D341Med (cell line): ENCODE measurements at places on chromosomes 6 and 20.
A peak's percentile ranks its signal among the peaks of the same experiment; 100 is the strongest.

DNA sequence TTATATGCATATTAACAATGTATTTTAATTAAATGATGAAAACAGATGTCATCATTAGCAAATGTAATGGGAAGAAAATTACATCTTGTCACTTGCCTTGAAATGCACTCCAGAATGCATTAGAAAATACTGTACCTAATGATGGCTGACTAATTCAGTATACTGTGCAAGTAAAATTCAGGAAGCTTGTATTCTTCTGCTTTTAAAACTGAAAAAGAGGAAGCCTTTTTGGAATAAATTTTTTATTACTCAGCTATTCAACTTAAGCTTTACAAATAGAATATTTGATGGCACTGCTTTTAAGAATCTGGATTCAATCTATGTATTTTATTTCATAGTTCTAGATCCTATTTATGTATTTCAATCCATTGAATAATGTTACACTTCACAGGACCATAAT lies 195.5 kb downstream of the RIMS1 start:
- no peak for DNase-seq

GRCh38 chr6:87289571-87289970 lies 32.8 kb upstream of the SMIM8 start:
- no peak for DNase-seq

DNA sequence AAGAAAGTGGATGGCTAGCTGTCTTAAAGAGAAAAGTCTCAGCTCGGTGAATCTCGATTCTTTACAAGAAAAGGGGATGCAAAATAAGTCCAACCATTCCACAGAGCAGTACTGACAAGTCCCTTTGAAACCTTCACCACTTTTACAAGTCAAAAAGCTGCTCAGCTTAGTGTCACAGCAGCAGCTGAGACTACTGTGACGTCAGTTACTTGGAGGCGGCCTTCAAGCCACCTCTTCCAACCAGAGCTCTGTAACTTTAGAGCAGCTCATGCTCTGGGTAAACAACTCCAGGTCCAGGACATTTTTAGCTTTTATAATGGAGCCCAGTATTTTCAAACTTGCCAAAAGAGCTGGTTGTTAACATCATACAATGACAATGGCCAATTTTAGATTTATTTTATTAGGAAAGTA lies at the start of gene KIAA0408:
Gene KIAA0408 (minus strand): TSS at position 159 of the 411 bp plus-strand sequence. CDS start 5,408 bp downstream, outside the sequence.
- DNase-seq = peak; percentile 37

GRCh38 chr20:1912053-1912452 lies 16.8 kb downstream of the SIRPA start:
- no peak for DNase-seq
